ENCODE measurements at places on chromosomes 5 and 9.

- DNase-seq, result no peak
Measured at GRCh38 chr9:76423216-76424177, 29.3 kb upstream of the RFK start.

- no peak for DNase-seq
Measured at GRCh38 chr9:27168951-27169350, 59.9 kb downstream of the TEK start.

DNA sequence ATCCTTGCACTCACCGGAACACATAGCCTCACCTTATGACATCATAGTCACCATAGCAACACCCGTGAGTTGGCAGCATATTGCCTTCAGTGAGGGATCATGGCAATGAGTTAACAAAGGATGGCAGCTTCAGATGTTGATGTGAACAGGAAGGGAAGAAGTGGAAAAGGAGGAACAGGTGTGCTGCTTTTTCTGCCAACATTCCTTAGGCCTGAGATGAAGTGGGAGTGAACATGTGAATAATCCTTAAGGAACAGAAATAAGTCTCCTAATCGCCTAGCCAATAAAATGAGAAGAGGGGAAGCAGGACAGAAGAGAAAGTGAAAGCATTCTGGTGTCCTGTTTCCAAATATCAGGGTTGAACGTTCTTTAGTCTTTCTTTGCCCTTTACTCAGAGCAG lies 360.0 kb downstream of the BRINP1 start:
- no peak for DNase-seq

DNA sequence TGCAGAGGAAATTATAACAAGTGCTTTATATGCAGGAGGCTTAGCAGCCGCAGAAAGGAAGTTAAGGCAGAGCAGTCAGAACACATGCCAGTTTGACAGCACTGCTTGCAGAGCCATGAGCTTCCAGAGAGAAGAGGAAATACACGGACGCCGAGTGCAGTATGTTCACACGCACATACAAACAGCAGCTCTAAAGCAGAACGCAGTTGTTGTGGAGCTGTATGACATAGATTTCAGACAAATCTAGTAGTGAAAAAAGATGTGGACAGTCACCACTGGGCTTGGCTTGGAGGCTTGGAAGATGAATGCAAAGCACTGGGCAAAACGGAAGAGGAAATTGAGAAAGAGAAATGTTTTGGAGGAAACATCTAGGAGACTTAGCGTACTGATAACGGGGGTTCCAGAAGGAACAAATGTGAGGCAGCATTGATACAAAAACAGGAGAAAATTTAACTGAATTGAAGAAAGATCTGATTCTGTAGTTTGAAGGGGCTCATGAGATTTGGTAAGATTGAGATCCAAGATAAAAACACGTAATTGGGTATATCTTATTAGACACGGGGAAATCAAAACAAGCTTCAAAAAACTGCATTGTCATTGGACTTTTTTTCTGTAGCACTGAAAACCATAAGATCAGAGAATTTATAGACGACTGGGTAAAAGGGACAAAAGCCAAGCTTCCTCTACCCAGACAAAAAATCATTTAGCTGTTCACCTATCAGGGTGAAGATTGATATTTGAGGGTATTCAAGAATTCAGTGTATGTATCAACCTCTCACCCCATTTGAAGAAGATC lies 19.6 kb upstream of the ROPN1L start:
- DNase-seq, result no peak

DNA sequence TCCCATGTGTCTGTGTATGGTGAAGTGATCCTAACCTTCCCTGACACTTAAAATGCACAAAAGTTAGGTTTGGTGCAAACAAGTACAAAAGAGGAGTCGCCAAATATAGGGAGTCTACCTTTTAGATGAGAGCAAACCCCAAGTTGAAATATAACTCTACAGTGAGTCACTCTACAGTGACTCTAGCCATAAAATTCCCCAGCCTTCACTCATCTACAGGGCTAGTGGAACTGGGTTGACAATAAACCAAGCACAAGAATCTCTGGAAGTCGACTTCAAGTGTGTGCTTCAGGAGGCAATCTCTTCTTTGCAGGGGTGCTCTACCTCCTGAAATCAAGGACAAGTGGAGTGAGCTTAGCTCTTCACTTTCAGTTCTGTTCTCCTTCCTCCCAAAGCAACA lies 3.3 kb downstream of the SHISAL2B start:
- no peak for DNase-seq

DNA sequence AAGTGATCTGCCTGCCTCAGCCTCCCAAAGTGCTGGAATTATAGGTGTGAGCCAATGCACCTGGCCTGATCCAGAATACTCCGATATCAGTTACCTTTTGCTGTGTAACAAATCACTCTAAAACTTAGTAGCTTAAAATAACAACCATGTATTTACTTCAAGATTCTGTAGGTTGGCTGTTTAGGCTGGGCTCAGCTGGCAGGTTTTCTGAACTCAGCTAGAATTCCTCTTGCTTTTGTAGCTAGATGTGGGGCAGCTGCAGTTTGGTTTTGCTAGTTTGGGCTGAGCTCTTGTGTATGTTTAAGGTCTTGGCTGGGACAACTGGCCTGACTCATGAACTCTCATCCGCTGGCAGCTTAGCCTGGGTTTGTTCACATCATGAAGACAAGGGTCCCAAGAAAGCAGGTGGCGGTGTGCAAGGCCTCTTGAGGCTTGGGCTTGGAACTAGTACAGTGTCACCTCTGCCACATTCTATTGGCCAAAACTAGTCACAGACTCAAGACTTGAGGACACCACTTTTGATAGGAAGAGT lies 138.3 kb upstream of the SHB start:
- no peak for DNase-seq

DNA sequence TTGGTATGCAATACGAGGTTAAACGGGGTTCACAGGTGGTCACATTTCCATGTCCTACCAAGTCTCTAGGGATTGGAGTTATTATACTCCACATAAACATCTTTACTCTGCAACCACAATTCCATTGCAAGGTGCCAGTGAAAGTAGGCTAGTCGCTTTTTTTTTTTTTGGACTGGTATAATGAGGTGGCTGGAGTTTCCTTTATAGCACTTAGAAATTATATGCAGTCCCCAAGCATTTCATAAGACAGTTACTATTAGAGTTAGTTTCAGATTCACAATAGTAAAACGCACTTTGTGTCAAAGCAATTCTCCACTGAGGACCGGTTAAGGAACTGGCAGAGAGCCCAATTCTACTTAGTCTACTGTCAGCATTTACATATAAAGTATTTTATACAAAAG lies 1.4 kb downstream of the MEF2C start:
- no peak for DNase-seq

- DNase-seq, result no peak
Measured at GRCh38 chr9:16726029-16726428, 144.4 kb downstream of the BNC2 start.

DNA sequence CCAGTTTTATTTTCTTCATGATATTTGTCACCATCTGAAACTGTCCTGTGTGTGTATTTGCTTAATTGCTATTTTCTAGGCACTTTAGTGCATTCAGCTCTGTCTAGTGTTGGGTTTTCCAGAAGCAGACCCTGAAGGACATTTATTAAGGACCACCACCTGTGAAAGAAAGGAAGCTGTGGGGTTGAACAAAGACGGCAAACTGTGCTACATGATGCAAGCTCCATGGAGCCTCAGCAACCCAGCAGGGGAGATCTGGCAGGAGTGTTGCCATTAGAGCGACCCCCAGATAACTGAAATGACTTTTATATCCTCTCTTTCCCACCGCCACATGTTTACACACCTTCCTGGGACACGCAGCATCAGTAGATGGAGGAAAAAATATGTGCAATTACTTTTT lies 125.5 kb downstream of the GABRB2 start:
- DNase-seq, result no peak

- DNase-seq, result no peak
Measured at GRCh38 chr9:38358390-38359296, 33.9 kb upstream of the ALDH1B1 start.

DNA sequence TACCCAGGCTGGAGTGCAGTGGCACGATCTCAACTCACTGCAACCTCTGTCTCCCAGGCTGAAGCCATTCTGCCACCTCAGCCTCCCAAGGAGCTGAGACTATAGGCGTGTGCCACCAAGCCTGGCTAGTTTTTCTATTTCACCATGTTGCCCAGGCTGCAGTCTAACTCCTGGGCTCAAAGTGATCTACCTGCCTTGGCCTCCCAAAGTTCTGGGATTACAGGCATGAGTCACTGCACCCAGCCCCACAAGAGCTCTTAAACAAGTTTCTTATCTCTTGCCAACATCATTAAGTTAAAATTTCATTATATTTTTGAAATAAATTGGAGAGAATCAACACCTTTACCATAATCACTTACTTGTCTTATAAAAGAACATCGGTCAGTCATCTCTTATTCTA lies 280.3 kb downstream of the ARHGEF28 start:
- DNase-seq, result no peak

DNA sequence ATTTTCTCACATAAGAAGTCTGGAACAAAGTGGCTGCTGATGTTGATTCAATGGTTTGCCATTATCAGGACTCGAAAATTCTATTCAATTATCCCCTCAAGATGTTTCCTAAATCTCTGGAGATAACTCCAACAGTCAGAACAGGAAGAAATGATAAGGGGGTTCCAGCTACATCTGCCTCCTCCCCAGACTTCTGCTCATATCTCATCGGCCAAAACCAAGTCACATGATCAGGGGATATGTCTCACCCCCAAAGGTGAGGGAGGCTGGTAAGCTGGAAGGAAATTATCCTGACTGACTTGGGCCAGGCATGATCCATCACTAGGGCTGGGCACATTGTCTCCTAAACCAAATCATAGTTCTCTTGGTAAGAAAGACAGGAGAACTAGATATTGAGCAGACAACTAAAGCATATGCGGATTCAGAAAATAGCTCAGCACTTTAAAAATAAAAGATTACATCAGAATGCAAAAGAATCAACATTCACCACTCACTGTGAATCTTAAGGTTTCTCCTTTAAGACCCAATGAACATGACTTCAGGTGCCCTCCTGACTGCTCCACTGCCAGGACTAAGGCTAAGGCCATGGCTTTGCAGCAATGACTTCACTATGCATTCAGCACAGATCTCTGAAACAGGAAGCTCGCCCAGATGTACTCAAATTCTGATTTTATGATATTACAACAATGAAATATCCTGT lies 306.3 kb downstream of the ENC1 start:
- DNase-seq, result no peak

- no peak for DNase-seq
Measured at GRCh38 chr5:147712598-147712997, 69.9 kb downstream of the JAKMIP2 start.

DNA sequence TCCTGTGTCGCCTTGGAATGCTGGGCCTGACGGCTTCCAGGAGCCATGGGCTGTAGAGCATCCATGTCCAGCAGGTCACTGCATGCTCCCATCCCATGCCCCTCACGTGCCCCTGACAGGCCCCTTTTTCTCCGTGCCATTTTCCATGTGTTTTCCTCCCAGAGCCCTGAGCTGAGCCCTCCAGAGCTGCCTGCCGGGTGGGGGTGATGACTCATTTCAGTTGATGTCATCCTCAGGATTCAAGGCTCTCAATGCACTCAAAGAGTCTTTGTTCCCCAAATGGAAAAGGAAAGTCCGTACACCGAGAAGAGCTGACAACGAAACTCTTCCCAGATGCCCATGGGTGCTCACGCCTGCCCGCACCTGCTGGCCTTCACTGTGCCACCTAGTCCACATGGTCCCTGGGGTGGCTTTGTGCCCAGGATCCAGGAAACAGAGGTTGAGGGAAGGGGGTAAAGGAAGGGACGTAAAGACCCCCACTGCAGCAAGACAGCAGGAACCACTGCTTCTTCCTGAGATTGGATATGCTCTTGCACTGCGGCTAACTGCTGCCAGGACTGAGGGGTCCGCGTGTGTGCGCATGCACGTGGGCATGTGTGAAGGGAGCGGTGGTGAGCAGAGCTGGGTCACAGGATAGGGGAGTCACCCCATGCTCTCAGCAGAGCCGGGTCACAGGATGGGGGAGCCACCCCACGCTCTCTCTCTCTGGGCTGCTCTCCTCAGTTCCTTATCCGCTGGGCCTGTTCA lies 27.6 kb downstream of the COL15A1 start:
- no peak for DNase-seq

DNA sequence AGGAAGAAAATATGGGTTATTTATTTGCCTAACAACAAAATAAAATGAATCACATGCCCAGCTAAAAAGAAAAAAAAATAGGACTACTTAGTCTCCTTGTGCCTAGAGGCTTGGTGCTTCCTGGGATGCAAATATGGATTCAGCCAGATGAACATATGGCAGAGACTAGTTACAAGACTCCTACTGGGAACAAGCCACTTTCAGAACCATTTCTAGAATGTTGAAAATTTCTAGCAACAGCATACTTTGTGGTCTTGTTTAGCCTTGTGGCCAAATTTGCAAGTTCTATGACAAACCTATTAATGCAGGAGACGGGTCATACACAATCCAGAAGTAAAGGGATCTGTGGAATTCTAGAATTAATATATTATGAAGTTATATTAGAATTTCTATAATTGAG lies 198.7 kb downstream of the CHSY3 start:
- DNase-seq, result no peak

GRCh38 chr5:112146323-112147226 lies 272.5 kb downstream of the EPB41L4A start:
- peak; percentile 37 for DNase-seq

DNA sequence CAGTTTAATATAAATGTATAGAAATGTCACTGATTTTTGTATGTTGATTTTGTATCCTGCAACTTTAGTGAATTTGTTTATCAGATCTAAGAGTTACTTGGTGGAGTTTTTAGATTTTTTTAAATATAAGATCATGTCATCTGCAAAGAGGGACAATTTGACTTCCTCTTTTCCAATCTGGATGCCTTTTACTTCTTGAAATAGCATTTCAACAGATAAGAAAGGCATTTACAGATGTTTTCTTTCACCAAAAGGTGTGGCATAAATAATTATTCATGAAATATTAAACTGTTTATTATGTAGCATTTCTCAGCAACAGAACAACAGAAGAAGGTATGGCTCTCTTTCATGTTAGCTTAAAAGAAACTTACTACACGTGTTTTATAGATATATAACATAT lies 34.9 kb upstream of the NIPBL start:
- DNase-seq, result no peak

GRCh38 chr5:135934939-135935338 lies 19.8 kb downstream of the LECT2 start:
- DNase-seq, result no peak

GRCh38 chr5:131968396-131968954 lies 23.0 kb upstream of the MEIKIN start:
- DNase-seq, result no peak

- no peak for DNase-seq
Measured at GRCh38 chr9:126419475-126419874, 92.8 kb downstream of the MVB12B start.

DNA sequence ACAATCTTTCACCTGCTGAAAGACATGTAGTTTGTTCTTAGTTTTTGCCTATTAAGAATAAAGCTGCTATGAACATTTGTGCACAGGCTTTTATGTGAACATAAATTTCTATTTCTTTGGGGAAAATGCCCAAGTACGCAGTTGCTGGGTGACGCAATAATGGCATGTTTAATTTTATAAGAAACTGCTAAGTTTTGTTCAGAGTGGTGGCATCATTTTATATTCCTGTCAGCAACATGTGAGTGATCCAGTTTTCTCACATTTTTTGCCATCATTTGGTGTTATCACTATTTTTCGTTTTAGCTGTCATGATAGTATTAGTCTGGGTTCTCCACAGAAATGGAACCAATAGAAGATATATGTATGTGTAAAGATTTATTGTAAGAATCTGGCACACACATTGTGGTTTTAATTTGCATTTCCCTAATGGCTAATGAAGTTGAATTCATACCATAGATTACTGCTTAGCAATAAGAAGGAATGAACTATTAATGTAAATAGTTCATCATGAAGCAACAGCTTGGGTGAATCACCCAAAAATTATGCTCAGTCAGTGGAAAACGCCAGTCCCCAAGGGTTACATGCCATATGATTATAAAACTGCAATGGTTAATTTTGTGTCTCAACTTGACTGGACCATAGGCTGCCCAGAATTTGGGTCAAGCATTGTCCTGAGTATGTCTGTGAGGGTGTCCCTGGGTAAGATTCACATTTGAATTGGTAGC lies 358.6 kb downstream of the MSX2 start:
- DNase-seq, result no peak
